Diencephalon (tissue), 1 donor: ENCODE measurements at places on chromosomes 2 and 18. TPM values are rescaled to one million over a fixed set of nuclear protein-coding genes. Genes with fewer than 3 reads are reported as not detected.

Gene IL1RL1
- total RNA-seq, result 0.69 TPM

Gene LIPT1
- total RNA-seq, result 6.7 TPM

Gene C1QL2
- total RNA-seq, result 2.3 TPM

Gene CHST9
- 7.2 TPM for total RNA-seq
